Endothelial cell of umbilical vein (primary cell): ENCODE measurements at places on chromosomes 7 and 10. TPM values are rescaled to one million over a fixed set of nuclear protein-coding genes. Genes with fewer than 3 reads are reported as not detected.
A peak's percentile ranks its signal among the peaks of the same experiment; 100 is the strongest.

The SPDYE9 gene
- not detected in 2 replicates for total RNA-seq

- DNase-seq: no peak
Measured at GRCh38 chr10:110863361-110863760, 8.4 kb upstream of the PDCD4 start.

DNA sequence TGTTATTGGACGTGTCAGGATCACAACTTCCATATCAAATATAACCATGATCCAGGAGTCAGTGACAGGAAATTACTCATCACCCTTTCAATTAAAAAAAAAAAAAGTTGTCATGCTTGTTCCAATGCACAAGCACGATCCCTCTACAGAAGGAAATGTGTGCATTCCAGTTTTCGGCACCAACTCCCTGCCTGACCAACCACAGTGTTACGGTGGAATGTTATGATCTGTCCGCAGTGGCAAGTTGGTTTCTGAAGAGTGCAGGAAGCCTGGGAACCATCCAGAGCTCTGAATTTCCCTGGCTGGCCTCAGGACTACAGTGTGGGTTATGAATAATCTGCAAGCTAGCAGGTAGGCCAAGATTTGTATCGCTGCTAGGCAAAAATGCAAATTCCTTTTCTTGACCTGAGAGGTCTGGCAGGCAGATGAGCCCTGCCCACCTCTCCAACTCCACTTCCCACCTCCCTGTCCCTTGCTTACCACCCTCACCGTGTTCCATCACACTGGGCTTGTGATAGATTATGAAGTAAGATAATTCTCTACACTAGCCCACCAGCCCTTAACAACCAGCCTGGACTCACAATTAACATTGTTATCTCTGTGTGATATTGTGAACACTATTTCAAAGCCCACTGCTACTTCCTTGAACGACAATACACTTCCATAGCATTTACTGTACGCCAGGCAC lies 20.4 kb downstream of the FRMPD2 start:
- peak; percentile 78 for DNase-seq

DNA sequence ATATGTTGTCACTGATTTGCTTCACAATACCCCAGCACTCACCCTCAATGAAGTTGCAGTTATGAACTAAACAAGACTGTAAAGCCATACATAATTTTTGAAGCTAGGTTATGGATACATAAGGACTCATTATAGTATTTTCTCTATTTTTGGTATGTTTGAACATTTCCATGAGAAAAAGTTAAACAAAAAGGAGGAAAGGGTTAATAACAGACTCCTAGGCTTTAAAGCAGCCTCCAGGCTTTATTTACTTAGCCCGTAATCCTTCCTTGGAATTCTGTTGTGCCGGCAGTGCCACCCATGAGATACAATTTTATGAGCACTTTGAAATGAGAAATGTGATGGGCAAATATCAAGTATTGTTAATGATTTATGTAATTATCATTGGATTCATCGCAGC lies 2.1 kb upstream of the DENND11 start:
- DNase-seq: no peak

GRCh38 chr7:15370441-15370840 lies 191.4 kb downstream of the AGMO start:
- DNase-seq: no peak

The EPO gene
- not detected in 2 replicates for total RNA-seq

- DNase-seq: no peak
Measured at GRCh38 chr10:125768219-125768855, 7.3 kb downstream of the MMP21 start.

DNA sequence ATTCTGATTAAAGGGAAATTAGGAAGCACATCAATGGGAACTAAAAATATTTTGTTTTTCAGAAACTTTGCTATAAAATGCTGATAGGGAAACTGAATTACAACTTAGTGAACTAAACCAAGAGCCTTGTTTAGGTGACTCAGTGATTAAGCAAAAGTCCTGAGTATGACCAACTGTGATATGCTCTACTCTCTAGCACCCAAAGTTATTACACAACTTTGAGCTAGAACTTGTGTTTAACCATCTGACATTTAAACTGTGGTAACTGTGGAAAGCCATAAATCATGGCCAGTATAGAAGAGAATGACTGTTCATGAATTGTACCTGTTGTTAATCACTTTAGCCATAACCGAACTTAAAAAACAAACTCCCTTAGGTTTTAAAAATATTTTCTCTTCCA lies 127.4 kb downstream of the ZNF365 start:
- DNase-seq: no peak

The GIMAP4 gene
- 168 and 174 TPM in 2 replicates for total RNA-seq

DNA sequence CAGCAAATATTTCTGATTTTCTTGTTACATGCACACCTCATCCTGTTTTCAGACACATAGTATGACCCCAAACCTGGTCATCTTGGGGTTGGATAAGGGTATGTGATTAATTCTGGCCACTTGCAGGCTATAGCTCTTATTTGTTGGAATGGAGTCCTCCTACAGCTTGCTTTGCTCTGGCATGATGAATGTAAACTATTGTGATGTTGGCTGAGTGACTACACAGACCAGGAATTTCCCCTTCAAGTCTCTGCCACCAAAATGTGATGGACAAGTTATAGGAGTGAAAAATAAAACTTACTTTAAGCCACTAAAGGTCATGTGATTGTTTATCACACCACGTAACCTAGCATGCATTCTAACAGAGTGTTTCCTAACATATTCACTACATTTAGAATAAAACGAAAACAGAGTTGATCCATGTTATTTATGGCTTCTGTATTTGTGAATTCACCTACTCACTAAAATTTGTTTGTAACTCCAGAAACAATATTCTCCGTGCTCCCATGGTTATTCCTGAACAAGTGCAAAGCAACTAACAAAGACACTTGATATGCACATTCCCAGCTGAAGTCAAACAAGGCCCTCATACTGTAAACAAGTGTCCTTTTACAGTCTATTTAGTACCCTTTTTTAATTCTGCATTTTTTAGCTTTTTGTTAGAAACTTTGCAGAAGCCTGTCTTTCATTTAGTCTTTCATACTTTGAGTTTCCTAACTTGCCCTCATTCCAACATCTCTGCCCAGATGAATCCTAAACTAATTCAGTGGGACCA lies 599.2 kb upstream of the PCDH15 start:
- DNase-seq: peak; percentile 71

The SUMF2 gene
- total RNA-seq: 107 and 110 TPM in 2 replicates

The FAM25A gene
- not detected in 2 replicates for total RNA-seq

GRCh38 chr10:32413513-32413912 lies 32.4 kb upstream of the CCDC7 start:
- peak; percentile 49 for DNase-seq

The DKK1 gene
- 184 and 200 TPM in 2 replicates for total RNA-seq

DNA sequence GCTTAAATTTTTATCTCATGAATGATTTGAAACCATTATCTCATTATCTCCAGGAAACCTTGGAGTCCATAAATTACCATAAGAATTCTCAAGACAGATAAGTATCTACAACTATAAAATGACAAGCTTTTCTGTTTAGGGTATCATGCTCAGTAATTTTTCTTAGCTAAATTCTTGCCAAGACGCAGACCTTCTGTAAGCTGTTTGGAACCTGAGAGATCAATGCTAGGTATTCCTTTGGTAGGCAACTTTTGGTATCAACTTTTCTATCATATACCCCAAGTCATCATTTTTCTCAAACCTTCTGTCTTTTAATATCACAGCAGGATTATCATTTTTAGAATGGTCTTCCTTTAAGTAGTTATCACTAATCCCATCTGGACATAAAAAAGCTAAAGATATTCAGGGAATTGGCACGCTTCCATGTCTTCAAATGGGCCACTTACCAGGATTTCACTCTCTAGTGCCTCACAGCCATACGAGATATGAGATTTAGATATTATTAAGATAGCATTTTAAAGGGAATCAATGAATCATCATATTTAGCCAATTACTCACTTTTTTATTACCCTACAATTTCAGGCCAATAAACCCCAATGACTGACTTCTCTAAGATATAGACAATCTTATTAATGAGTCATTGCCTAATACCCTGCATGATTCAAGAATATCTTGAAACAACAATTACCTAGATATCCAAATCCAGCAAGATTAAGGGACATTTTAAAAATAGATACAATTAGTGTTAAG lies 544.1 kb downstream of the HTR7 start:
- DNase-seq: peak; percentile 76

- peak; percentile 34 for DNase-seq
Measured at GRCh38 chr10:129105266-129105665, 361.8 kb upstream of the MGMT start.

DNA sequence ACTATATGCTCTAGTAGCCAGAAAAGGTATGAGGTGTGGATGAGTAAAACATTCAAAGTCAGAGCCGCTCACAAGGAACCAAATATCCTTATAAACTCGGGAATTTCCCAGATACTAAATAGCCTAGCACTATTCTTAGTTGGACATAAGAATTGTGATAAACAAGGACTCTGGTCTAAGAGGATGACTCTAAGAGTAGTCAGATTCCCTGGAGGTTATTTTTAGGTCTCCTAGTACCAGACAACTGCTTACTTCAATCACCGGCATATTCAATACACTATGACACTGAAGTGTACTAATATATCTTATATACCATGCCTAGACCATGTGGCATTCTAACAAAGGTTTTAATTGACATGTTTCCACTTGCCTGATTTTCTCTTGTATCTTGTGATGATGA lies 56.5 kb downstream of the LMBR1 start:
- no peak for DNase-seq

DNA sequence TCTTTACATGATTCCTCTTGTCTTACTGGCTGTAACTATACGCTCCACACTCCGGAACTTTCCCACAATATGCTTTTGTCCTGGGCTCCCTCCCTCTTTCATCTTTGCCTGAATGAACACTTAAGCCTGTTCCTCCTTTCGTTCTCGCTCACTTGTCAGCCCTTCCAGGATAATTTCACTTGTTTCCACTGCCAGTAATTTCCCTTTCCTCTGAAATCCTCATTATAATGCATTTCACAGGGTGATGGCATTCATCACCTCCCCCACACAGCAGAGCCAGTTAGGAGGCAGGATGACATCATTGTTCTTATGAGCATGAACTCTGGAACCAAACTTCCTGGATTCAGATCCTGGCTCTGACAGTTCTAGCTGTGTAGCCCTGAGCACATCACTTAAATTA lies 372.6 kb downstream of the GPR158 start:
- peak; percentile 81 for DNase-seq

- peak; percentile 84 for DNase-seq
Measured at GRCh38 chr7:135160858-135161653, 9.5 kb downstream of the CYREN start.

DNA sequence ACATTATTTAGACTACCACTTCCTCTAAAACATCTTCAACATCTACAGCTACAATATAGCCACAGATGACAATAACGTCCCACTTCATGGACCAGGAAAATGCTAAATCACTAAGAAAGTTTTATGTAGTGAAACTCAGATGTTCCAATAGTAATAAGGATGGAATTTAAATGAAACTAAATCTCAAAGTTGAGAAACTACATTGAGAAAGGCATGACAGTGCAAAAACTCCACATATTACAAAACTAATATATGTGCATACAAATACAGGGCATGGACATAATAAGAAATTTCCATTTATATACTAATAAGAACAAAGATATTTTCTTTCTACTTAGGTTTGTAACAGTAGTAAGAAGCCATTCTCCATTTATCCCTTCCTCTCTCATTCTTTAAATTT lies 31.1 kb downstream of the POT1 start:
- DNase-seq: no peak

DNA sequence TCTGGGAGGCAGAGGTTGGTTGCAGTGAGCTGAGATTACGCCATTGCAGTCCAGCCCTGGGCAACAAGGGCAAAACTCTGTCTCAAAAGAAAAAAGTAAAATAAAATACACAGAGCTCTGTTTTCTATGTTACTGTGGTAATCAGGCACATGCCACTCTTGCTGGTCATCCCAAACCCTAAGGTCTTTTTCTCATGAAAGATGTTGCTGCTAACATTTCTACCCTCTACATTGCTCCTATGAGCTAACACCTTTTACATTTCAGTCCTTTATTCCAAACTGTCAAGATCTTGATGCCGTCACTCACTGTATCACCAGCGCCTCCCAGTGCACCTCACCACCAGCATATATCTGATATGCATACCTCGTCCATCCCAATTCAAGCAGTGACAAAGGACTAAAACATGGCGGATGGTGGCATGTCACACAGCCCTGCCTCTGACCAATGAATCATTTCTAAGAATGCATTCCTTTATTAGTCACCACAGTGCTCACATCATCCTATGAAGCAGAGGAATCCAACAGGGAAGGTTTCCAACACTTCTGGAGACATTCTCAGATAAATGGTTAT lies 4.3 kb downstream of the DAGLB start:
- peak; percentile 46 for DNase-seq

DNA sequence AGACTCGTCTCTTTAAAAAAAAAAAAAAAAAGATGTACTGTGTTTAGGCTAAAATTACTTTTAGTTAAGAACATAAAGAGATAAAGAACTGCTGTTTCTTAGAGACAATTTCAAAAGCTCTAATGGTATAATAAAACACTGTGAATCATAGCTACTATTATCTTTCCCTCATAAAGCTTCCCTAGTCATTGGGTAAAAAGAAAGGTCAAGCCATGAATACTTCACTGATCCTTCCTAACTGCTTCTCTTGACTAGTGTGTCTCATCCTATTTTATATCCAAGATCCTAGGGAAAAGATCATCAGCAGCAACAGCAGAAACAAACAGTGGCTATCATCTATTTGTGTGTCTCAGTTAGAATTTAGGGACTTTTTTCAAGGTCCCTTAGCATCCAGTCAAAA lies 10.5 kb downstream of the YME1L1 start:
- no peak for DNase-seq

- DNase-seq: no peak
Measured at GRCh38 chr10:109784236-109784635, 139.1 kb downstream of the XPNPEP1 start.

The COL13A1 gene
- total RNA-seq: 26.7 and 47.5 TPM in 2 replicates

GRCh38 chr10:118977022-118977599 lies 52.4 kb upstream of the NANOS1 start:
- no peak for DNase-seq

DNA sequence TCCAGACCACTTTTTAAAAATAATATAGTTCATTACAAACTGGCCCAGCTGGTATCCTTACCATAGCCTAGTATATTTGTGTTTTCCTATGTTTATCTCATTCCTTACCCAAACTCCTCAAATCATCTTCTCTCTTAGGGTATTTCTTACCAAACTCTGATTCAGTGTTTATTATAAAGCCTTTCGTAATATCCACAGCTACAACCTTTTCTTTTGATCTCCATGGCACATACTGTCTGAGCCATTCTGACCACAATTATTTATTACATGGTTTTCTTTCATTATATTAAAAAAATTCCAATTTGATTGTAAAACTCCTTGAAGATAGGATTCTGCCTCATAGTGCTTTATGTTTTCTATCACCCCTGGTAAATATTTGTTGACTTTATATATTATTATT lies 94.2 kb downstream of the LRMDA start:
- no peak for DNase-seq
